Activated T-helper 1 cell treated with anti-CD3 and anti-CD28 coated beads, Interleukin-12 subunit alpha, Interleukin-12 subunit beta, Interleukin-2, Interleukin-4 antibody, amounts not matched to agents 30 ng/mL and 10 ng/mL and 1 ng/mL, durations not matched to agents 14 hours and 24 hours and 36 hours (primary cell): ENCODE measurements at places on chromosomes 2 and 18. TPM values are rescaled to one million over a fixed set of nuclear protein-coding genes. Genes with fewer than 3 reads are reported as not detected.

The TEKT4 gene
- total RNA-seq, result 0.27 and 0.29 TPM in 2 replicates

The YPEL5 gene
- total RNA-seq, result 25.1 and 27.3 TPM in 2 replicates

The TXNDC2 gene
- 0.26 TPM in 1 of 2 replicates, not detected in the other for total RNA-seq

The TRIB2 gene
- total RNA-seq, result 6.3 TPM in 2 replicates

The PKP4 gene
- total RNA-seq, result 28.4 and 30.3 TPM in 2 replicates

The DIPK1C gene
- total RNA-seq, result not detected in 2 replicates

The ZAP70 gene
- 302 and 313 TPM in 2 replicates for total RNA-seq

The SERPINB2 gene
- not detected in 2 replicates for total RNA-seq

The FAM168B gene
- total RNA-seq, result 79.0 and 79.1 TPM in 2 replicates

The LRRTM4 gene
- not detected in 2 replicates for total RNA-seq

The SERPINB3 gene
- not detected in 2 replicates for total RNA-seq

The APOB gene
- not detected in 2 replicates for total RNA-seq

The FOXD4L1 gene
- total RNA-seq, result 0.32 and 0.39 TPM in 2 replicates

The CNPPD1 gene
- total RNA-seq, result 69.8 and 72.2 TPM in 2 replicates

The EIF2AK3 gene
- total RNA-seq, result 28.7 and 29.6 TPM in 2 replicates

The MCEE gene
- 11.4 and 14.7 TPM in 2 replicates for total RNA-seq
